ENCODE measurements at places on chromosomes 5 and 9.

GRCh38 chr5:78744951-78745534 lies 96.5 kb upstream of the LHFPL2 start:
- H3K4me3 ChIP-seq = no peak overlapping the region
- peaks cover 2% of the 10 kb centered on the region for H3K4me1 ChIP-seq
- H3K36me3 ChIP-seq = no peaks in the 10 kb centered on the region
- H3K27ac ChIP-seq = no peak overlapping the region
- H3K27me3 ChIP-seq = peaks cover 34% of the 10 kb centered on the region
- DNase-seq = no peak

DNA sequence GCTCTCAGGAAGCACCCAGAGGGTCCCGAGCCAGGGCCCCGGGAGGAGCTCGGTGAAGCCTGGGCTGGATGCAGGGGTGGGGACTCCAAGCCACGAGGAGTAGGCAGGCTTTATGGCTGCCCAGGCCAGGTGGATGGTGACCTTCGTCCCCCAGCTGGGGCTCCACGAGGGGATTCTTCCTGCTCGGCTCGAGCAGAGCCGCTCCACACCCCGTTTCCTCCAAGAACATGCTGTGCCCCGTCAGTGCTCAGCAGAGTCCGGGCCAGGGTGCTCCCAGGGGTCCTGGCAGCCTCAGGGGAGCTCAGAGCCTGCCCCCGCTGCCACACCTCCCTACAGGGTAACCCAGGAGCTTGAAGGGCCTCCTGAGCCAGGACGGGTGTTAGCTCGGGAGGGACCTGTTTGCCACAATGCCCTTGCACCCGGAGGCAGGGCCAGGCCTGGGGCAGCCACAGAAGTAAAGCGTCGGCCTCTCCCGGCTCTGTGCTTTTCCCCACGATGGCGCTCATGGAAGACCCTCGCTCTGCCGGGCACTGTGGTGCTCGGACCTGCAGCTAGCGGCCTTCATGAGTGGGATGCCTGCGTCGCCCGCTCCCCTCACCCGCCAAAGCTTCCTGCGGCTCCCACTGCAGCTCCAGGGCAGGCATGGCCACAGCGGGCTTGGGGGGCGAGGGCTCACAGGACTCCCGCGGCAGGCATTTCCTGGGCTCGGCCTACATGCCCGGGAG lies 86.8 kb downstream of the KCNT1 start:
- H3K4me1 ChIP-seq = no peaks in the 10 kb centered on the region
- H3K4me3 ChIP-seq = no peak overlapping the region
- H3K27ac ChIP-seq = no peak overlapping the region

- H3K36me3 ChIP-seq = no peaks in the 10 kb centered on the region
- peaks cover 5% of the 10 kb centered on the region for H3K27me3 ChIP-seq
- no peak for DNase-seq
- peaks cover 22% of the 10 kb centered on the region for H3K4me1 ChIP-seq
Observed at GRCh38 chr9:70567511-70567910, 153.1 kb upstream of the KLF9 start.

- H3K4me1 ChIP-seq = no peaks in the 10 kb centered on the region
- no peak overlapping the region for H3K4me3 ChIP-seq
- DNase-seq = no peak
- H3K27me3 ChIP-seq = no peaks in the 10 kb centered on the region
- H3K36me3 ChIP-seq = no peaks in the 10 kb centered on the region
- H3K27ac ChIP-seq = no peak overlapping the region
Observed at GRCh38 chr5:103472265-103472664, 90.3 kb downstream of the NUDT12 start.

DNA sequence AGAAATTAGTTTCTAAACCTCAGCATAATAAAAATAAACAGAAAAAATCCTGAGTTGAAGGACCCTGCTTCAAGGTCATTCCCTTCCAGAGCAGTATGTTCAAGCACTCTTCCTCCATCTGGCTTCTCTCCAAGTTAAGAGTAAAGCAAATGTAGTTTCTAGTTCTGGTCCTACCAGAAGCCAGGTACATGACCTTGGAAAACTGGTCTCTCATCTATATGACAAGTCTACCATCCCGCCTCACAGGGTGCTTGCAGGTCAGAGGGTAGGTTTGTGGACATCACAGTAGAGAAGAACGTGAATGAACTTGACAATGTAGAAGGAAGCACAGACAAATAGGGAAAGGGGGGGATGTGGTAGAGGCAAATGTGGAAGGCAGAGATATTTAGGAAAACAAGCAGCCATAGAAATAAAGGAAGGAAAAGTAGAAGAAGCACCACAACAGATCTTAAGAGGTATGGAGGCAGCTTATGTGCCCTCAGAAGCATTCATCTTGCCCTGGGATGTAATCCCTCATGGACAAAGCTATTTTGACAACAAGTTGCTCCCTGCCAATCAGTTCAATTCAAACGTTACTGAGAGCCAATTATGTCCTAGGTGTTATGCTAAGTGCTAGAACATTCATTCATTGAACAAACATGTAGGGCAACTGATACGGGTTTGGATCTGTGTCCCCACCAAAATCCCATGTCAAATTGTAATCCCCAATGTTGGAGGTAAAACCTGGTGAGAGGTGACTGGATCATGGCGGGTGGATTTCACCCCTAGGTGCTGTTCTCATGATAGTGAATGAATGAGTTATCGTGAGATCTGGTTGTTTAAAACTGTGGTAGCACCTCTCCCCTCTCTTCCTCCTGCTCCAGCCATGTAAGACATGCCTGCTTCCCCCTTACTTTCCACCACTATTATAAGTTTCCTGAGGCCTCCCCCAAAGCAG lies 23.7 kb upstream of the CTNNAL1 start:
- no peaks in the 10 kb centered on the region for H3K4me1 ChIP-seq
- peaks cover 24% of the 10 kb centered on the region for H3K36me3 ChIP-seq
- no peak for DNase-seq
- no peak overlapping the region for H3K4me3 ChIP-seq

DNA sequence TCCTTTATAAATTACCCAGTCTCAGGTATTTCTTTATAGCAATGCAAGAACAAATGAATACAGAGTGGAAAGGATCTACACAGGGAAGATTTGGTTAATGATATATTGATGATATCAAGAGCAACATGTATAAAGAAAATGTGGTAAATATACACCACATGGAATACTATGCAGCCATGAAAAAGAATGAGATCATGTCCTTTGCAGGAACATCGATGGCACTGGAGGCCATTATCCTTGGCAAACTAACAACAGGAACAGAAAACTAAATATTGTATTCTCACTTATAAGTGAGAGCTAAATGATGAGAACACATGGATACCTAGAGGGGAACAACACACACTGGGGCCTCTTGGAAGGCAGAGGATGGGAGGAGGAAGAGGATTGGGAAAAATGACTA lies 19.9 kb upstream of the PUM3 start:
- no peak overlapping the region for H3K4me3 ChIP-seq
- no peaks in the 10 kb centered on the region for H3K36me3 ChIP-seq
- DNase-seq = no peak
- H3K4me1 ChIP-seq = no peaks in the 10 kb centered on the region
- H3K27ac ChIP-seq = no peak overlapping the region
- H3K27me3 ChIP-seq = peaks cover 24% of the 10 kb centered on the region

GRCh38 chr5:171311322-171312077 lies 2.5 kb downstream of the TLX3 start:
- no peak overlapping the region for H3K27ac ChIP-seq
- peaks cover 78% of the 10 kb centered on the region for H3K27me3 ChIP-seq

GRCh38 chr9:35842795-35843194 lies 13.8 kb downstream of the TMEM8B start:
- peaks cover 16% of the 10 kb centered on the region for H3K36me3 ChIP-seq
- DNase-seq = no peak
- no peak overlapping the region for H3K27ac ChIP-seq
- H3K4me1 ChIP-seq = peaks cover 11% of the 10 kb centered on the region
- peaks cover 18% of the 10 kb centered on the region for H3K27me3 ChIP-seq

GRCh38 chr5:62938927-62939326 lies 360.3 kb downstream of the LRRC70 start:
- H3K27me3 ChIP-seq = no peaks in the 10 kb centered on the region
- H3K27ac ChIP-seq = no peak overlapping the region
- no peak for DNase-seq
- no peaks in the 10 kb centered on the region for H3K36me3 ChIP-seq
- no peak overlapping the region for H3K4me3 ChIP-seq

DNA sequence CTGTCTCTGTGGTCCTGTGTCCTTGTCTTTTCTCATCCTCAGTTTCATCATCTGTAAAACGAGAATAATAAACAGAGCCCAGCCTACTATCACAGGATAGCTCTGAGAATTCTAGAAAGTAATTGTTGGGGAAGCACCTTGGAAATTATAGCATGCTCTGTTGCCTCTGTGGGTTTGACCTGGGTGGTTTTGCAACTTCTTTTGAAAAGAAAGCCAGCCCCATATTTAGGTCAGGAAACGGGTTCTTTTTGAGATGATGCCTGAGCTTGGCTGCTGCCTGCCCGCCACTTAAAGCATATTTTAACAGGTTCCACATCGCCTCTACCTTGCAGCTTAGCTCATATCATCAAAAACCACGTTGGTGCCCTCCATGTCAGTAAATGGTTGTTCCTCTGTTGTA lies 111.1 kb downstream of the TLR4 start:
- no peak overlapping the region for H3K27ac ChIP-seq
- no peaks in the 10 kb centered on the region for H3K36me3 ChIP-seq
- H3K4me1 ChIP-seq = no peaks in the 10 kb centered on the region
- H3K27me3 ChIP-seq = no peaks in the 10 kb centered on the region
- no peak for DNase-seq

GRCh38 chr9:115746496-115746895 lies 407.1 kb upstream of the PAPPA start:
- no peak for DNase-seq
- no peak overlapping the region for H3K4me3 ChIP-seq
- peaks cover 6% of the 10 kb centered on the region for H3K27me3 ChIP-seq
- H3K27ac ChIP-seq = no peak overlapping the region
- H3K4me1 ChIP-seq = peaks cover 8% of the 10 kb centered on the region
- H3K36me3 ChIP-seq = no peaks in the 10 kb centered on the region

- peak overlapping the region; percentile 47 for H3K27ac ChIP-seq
- H3K27me3 ChIP-seq = no peaks in the 10 kb centered on the region
- DNase-seq = no peak
- peaks cover 11% of the 10 kb centered on the region for H3K4me1 ChIP-seq
- H3K4me3 ChIP-seq = no peak overlapping the region
Observed at GRCh38 chr9:37953206-37953774, 49.4 kb upstream of the SLC25A51 start.

GRCh38 chr9:3721096-3721495 lies 195.3 kb upstream of the RFX3 start:
- H3K27ac ChIP-seq = no peak overlapping the region
- peaks cover 4% of the 10 kb centered on the region for H3K4me1 ChIP-seq
- no peak overlapping the region for H3K4me3 ChIP-seq
- no peaks in the 10 kb centered on the region for H3K36me3 ChIP-seq

- no peaks in the 10 kb centered on the region for H3K27me3 ChIP-seq
- DNase-seq = no peak
- peaks cover 8% of the 10 kb centered on the region for H3K4me1 ChIP-seq
- no peaks in the 10 kb centered on the region for H3K36me3 ChIP-seq
Observed at GRCh38 chr9:109905472-109905871, 125.5 kb downstream of the PALM2AKAP2 start.

DNA sequence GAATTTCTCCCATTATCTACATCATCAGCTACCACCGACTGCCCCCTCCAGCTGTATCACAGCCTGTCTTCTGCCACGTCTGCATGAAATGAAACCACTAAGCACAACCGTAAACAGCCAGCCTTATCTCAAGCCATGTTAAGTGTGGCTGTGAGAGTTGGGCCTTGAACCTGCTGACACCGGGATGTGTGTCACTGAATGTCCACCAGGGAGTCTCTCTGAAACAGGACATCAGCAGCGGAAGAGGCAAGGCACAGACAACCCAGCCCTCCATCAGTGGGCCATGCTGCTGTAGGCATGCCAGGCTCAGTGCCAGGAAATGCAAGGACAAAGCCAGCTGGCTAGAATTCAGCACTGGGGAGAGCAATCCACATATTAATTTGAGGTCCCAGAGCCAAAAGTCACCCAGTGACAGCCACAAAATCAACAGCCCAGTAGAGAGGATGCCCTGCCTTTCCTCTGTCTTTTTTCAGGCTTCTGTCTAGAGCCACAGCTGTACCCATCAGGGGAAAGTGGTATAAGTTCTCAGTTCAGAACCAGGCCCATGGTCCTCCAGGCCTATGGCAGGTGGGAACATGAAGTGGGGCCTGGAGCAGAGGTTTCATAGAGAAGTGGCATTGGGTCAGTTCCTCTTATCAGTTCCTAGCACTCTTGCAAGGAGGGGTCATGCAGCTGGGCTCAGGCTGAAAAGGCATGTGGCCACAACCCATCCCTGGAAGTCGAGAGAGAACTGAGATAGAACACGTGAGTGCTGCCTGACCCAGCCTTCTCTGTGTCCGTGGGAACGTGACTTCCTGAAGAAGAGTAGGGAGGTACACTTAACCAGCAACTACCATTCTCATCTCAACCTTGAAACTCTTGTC lies 199.4 kb downstream of the ESM1 start:
- H3K36me3 ChIP-seq = no peaks in the 10 kb centered on the region
- no peaks in the 10 kb centered on the region for H3K4me1 ChIP-seq
- no peak overlapping the region for H3K4me3 ChIP-seq
- H3K27ac ChIP-seq = peak overlapping the region; percentile 49
- H3K27me3 ChIP-seq = no peaks in the 10 kb centered on the region

DNA sequence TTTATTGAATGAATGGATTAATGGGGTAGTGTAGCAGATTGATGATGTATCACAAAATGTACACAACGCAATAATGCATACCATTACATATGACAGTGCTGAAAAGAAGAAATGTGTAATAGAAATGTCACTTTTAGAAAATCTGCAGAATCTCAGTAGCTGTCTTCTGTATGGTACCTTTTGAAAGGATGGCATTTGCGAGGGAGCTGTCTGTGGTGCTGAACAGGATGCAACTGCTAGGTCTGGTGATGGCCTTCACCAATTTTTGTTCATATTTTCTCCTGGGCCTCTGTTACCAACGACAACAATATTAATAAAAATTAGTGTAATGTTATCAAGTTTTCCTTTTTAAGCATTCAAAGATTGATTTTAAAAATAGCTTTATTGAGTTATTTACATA lies 36.2 kb upstream of the OTULIN start:
- DNase-seq = peak; percentile 47
- no peaks in the 10 kb centered on the region for H3K27me3 ChIP-seq
- H3K4me1 ChIP-seq = no peaks in the 10 kb centered on the region
- no peaks in the 10 kb centered on the region for H3K36me3 ChIP-seq
- H3K27ac ChIP-seq = no peak overlapping the region

DNA sequence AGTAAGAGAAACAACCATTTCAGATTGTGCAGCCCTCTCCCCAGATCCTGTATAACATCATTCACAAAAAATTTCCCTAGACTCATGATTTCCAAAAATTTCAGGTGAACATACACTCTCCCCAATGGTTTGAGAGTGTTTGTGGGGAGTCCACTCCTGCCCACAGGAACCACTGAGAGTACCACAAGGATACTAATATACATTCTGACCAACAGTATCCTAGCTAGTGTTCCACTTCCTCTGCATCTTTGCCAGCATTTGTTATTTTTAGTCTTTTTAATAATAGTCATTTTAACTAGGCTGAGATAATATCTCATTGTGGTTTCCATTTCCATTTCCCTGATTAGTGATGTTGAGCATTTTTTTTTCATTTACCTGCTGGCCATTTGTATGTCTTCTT lies 155.4 kb downstream of the DTWD2 start:
- no peak overlapping the region for H3K4me3 ChIP-seq
- no peaks in the 10 kb centered on the region for H3K4me1 ChIP-seq
- no peaks in the 10 kb centered on the region for H3K36me3 ChIP-seq
- DNase-seq = no peak
- H3K27ac ChIP-seq = no peak overlapping the region

GRCh38 chr9:110343551-110343950 lies 5.9 kb upstream of the TXNDC8 start:
- no peaks in the 10 kb centered on the region for H3K27me3 ChIP-seq
- no peak overlapping the region for H3K27ac ChIP-seq
- no peaks in the 10 kb centered on the region for H3K36me3 ChIP-seq
- no peak overlapping the region for H3K4me3 ChIP-seq

All from progenitor cell of endocrine pancreas (in vitro differentiated cells).